ENCODE measurements at places on chromosomes 11 and 22.

DNA sequence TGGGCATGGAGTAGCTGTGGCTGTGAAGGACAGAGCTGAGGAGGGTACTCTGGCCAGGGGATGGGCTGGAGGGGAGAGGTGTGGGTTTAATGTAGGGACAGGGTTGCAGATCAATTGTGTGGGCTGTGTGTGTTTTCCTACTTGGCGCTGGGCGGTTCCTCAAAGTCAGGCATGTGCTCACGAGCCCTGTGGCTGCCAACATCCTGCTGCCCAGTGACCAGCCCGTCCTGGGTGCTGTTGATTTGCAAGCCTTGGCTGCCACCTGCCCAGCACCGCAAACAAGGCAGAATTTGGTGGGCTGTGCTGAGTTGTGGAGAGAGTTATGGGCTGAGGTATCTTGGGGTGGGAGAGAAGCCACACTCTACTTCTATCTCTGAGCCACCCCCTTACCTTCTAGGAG lies 69.2 kb downstream of the SCN3B start:
- DNase-seq = no peak

- no peak for DNase-seq
These were observed 824.5 kb downstream of the TBC1D22A start for GRCh38 chr22:47586946-47587345.

DNA sequence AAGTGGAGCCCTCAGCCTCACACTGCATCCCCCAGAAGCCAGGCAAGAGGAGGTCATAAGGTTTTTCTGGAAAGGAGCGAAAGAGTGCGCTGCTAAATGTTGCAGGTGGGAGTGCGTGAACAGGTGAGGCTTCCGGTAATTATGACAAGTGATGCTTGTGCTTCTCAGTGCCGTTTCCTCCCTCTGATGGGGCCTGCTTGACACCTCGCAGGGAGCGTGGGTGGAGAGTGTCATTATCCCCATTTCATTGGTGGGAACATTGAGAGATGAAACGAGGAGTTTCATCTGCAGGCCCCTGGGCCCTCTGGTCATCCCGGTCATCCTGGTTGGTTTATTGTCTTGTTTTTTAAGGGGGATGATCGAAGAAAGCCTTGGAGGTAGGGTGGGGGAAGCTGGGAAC lies 57.5 kb downstream of the BCR start:
- DNase-seq = no peak

GRCh38 chr11:69718147-69718546 lies 14.3 kb upstream of the FGF19 start:
- DNase-seq = peak; percentile 87

GRCh38 chr22:42902875-42903510 lies 45.9 kb upstream of the ARFGAP3 start:
- no peak for DNase-seq

DNA sequence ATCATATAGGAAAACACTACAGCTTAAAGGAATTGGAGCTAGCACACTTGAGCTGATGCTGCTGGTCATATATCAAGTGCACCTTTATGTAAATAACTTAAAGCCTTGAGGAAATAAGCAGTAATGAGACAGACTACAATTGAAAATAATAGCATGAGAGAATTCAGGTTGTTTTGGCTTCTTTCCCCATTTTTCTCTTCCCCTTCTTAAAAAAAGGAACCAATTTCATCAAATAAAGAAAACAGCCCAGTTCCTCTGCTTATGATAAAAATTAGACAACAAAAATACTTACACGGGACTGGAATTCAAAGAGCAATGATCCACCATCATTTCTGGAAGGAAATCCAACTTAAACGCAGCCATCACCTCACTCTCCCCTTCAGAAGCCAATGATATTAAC lies 50.2 kb upstream of the RAPSN start:
- DNase-seq = no peak
